ENCODE measurements at places on chromosomes 7 and 10. TPM values are rescaled to one million over a fixed set of nuclear protein-coding genes. Genes with fewer than 3 reads are reported as not detected.

Gene MDFIC
- total RNA-seq, result 23.6 TPM

Gene NUTM2B
- total RNA-seq, result 0.89 TPM

Gene MSANTD7
- 11.3 TPM for total RNA-seq

Gene ZNF804B
- not detected for total RNA-seq

Gene GIMAP6
- not detected for total RNA-seq

Gene UNCX
- not detected for total RNA-seq

Gene OPTN
- total RNA-seq, result 27.2 TPM

Gene ASB10
- not detected for total RNA-seq

Gene ACTL6B
- not detected for total RNA-seq

Gene FAM237B
- total RNA-seq, result not detected

Gene NKX1-2
- not detected for total RNA-seq

Gene HSPA12A
- 4.7 TPM for total RNA-seq

Gene ZPBP
- total RNA-seq, result not detected

Gene GPR15LG
- total RNA-seq, result not detected

Gene NOC3L
- total RNA-seq, result 18.7 TPM

Gene VTI1A
- 21.9 TPM for total RNA-seq

Gene FEZF1
- total RNA-seq, result not detected

Gene ZFYVE27
- total RNA-seq, result 10.1 TPM

Gene CHAT
- total RNA-seq, result not detected

Gene BBS9
- 6.7 TPM for total RNA-seq

Gene RPEL1
- total RNA-seq, result not detected

Gene FAM25C
- total RNA-seq, result not detected

Gene POLD2
- total RNA-seq, result 185 TPM

Gene DOCK1
- total RNA-seq, result 21.0 TPM

Gene PLCE1
- total RNA-seq, result 3.5 TPM

Gene OIT3
- not detected for total RNA-seq

Gene KCNH2
- total RNA-seq, result 0.15 TPM

Gene NPSR1
- total RNA-seq, result not detected

Measured in bronchus fibroblast of lung (primary cell).